EL (cell line): ENCODE measurements at places on chromosomes 2 and 18.

GRCh38 chr2:76687923-76688322, 834.3 kb downstream of the LRRTM4 start:
- no peak for DNase-seq

GRCh38 chr18:79857082-79857671, 59.4 kb downstream of the KCNG2 start:
- DNase-seq = no peak

GRCh38 chr18:40063488-40063887, 1891.5 kb upstream of the PIK3C3 start:
- no peak for DNase-seq

DNA sequence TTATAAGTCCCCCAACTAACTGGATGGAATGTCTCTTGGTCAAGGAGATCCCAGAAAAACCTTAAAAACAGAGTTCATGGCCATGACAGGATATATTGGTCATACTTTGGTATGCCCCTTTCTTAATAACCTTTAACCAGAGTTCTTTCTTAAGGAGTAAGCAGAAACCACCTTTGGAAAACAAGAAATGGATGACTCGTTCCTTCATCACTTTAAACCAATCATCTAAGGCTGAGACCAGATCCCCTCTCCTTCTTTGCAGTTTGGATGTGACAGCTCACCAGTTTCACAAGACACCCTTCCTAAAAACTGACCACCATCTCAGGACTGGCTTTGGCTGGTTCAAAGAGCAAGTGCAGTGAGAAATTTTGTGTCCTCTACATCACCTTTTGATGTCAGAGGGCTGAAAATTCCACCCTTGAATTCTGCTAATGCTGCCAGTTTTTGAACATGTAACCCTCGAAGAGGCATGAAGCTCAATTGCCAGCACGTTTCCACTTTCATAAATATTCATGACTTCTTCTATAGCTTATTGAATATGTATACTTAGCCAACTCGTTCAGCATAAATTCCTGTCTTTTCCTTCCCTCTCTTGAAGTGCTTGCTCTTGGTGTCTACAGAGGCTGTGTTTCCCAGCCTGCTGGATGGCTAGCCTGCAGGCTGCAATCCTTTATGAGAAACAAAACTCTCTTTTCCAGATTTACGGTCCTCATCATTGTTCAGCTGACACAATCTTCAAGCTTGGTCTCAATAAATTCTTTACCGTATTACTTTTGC, 1323.5 kb upstream of the TMEFF2 start:
- peak; percentile 3 for DNase-seq

DNA sequence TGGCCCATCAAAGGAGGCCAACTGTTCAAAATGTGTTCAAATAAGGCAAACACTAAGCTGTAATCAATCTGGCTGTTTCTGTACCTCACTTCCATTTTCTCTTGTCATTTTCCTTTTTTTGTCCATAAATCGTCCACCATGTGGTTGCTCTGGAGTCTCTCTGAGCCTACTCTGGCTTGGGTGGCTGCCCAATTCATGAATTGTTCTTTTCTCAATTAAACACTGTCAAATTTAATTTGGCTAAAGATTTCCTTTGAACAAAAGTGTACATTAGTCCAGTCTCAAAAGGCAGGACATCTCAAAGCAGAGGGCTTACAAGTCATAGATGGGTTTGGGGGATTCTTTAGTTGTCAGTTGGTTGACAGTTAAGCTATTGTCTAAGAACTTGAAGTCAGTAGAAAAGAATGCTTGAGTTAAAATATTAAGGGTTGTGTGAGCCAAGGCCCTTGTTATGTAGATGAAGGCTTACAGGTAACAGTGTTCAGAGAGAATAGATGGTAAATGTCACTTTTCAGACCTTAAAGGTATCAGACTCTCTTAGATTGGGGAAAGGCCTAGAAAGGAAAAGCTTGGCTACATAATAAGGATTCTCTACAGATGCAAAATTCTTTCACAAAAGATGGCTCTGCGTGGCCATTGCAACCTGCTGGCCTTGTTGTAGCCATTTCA, 831.2 kb upstream of the CDH2 start:
- DNase-seq = no peak

DNA sequence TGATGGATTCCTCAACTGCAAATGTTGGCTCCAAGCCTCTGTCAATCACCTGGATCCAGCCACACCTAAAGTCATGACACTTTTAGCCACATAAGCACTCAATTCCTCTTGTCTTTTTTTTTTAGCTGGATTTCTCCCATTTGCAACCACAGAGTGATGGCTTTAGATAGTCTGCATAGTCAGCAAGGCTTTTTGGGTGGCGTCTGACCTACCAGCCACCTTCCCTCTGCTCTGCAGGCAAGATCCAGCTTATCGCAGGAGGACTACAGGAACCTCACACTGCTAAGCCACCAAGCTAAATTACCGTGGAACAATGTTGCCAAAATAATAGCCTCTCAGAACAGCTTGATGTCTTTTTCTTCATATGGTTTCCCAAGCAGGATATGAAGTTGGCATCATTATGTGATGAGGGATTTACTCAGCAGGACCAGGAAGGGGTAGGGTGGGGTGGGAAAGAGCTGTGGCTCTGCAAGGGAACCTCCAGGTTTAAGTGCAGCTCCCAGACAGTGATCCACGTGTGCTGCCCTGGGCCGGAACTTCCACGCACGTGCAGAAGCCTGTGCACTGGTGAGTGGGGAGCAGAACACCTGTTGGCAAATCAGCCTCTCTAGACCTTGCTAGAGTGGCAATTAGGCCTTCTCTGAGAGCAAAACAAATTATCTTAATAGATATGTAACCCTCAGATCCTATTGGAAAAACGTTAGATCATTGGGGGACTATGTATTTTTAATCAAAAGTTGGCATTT, 170.6 kb upstream of the NCK2 start:
- no peak for DNase-seq

- DNase-seq = peak; percentile 72
Measured at GRCh38 chr2:43611987-43612894, 16.4 kb upstream of the THADA start.
